ENCODE measurements at places on chromosomes 3 and 15. TPM values are rescaled to one million over a fixed set of nuclear protein-coding genes. Genes with fewer than 3 reads are reported as not detected.

The CCK gene
- total RNA-seq = not detected

DNA sequence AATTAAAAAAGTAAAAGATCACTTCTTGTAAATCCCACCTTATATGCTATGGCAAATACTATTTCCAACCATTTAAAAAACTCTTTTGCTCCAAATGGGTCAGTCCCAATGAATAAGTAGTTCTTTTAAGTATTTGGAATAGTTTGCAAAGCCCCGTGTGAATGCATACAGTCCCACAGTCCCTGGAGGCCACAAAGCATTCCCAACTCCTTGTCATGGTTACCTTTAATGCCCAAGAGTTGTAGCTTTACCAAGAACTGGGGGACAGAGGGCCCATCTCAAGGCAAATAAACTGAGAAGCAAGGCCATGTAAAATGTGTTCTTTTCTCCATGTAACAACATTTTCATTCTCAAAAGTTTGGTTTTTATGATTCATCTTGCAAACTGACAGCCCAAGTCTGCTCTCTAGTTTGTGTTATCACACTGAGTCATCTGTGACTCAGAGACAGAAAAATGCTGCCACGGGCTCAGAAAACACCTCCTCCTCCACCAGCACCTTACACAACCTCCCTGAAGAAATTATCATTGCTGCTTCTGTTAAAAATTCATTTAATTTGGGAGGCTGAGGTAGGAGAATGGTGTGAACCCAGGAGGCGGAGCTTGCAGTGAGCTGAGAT, 336.2 kb downstream of the ERC2 start:
- DNase-seq = peak; percentile 86

- DNase-seq = no peak
These were observed 15.0 kb downstream of the PDIA5 start for GRCh38 chr3:123081718-123082369.

DNA sequence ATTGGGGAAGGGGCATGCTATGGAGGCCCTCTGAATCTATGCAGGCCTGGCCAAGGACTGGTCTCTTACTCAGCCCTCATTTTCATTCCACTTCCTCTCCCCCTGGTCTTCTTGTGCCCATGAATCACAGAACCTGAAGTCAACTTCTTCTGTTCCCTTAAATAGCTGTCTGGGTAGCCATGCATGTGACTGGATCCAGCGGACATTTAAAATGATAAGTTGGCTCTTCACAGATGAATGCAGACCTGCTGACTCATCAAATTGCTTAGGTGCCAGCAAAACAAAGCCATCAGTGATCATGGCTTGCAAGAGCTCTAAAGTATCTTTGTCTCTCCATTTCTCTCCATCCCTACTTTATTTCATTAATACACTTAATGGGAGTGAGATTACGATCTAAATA, 90.1 kb upstream of the CADPS start:
- peak; percentile 59 for DNase-seq

- DNase-seq = no peak
These were observed 5.8 kb downstream of the GNAI2 start for GRCh38 chr3:50241713-50242380.

DNA sequence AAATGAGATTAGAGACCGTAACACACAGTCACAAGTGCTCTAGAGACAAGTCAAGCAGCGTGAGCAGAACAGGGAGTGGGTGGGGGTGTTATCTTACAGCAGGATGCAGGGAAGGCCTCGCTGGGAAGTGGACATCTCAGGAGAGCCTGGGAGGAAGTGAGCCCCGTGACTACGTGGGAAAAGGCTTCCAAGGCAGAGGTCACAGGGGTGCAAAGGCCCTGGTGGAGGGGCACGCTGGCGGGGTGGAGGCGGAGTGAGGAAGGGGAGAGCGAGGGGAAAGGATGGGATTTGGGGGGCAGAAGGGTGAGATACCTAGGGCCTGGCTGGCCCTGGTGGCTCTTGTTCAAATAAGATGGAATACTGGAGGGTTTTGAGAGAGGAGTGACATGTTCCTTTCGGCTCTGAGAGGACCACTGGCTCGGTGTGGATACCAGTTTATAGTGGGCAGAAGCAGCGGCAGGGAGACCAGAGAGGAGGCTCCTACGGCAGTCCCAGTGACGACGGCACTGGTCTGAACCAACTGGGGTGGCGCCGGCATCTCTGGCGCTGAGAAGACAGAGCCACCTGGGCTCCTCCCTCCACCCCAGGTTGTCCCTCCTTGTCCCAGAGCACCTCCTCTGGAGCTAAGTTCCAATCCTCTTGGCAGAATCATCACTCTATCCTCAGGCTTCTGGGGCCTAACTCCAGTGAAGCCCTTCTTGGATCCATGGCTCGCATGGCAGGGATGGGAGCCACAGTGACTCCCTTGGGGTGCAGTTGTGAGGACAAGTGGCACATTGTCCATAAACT, 266.2 kb upstream of the LYSMD4 start:
- no peak for DNase-seq

The NPRL2 gene
- total RNA-seq = 24.6 TPM

DNA sequence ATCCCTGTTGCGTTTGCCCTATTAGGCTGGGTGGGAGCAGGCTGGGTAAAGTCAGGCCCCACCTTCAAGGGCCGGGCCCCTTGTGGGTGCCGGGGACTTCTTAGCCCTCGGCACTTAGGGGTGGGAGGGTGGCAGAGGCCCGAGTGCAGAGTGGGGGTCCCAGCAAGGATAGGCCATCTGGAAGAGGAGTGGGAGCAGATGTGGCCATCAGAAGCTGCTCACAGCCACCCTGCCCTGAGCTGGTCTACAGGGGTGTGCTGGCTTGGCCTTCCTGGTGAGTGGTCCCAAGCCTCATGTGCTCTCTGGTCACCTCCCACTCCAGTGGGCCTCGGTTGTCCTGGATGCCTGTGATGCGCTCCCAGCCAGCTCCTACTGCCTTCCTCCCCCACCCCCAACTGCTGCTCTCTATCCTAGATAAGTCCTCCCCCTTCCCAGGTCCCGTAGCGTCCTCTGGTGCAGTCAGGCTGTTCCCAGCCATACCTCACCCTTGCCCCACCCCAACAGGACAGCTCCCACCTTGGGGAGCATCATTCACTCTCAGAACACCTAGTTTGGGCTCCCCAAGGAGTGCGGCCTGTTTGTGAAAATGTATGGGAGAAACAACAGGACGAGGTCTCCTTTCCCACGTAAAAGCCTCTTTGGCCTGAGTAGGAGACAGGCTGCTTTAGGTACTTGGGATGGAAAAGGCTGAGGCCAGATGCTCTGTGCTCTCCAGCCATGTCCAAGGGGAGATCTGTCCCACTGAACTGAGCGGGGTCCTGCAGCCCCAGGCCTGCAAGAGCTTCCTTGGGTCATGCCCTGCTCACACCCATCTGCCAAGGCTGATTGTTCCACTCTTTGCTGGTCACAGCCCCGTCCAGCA, 24.9 kb upstream of the PLXNA1 start:
- DNase-seq = no peak

The SLC49A4 gene
- 10.3 TPM for total RNA-seq

DNA sequence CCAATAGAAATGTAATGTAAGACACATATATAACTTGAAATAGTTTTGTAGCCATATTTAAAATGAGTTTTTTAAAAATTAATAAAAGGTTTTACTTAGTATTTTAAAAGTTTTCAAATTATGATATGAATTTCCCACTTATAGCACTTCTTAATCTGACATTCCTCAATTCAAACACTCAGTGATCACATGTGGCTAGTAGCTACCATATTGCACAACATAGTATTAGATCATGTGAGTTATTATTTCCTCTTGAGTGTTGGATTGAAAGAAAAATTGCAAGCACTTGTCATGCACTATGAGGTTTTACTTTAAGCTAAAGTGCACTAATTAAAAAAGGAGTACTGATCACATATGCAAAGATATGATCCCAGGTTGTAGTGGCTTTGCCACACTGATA, 453.4 kb upstream of the ROBO2 start:
- DNase-seq = no peak

GRCh38 chr3:169389211-169389924, 274.1 kb downstream of the MECOM start:
- no peak for DNase-seq

DNA sequence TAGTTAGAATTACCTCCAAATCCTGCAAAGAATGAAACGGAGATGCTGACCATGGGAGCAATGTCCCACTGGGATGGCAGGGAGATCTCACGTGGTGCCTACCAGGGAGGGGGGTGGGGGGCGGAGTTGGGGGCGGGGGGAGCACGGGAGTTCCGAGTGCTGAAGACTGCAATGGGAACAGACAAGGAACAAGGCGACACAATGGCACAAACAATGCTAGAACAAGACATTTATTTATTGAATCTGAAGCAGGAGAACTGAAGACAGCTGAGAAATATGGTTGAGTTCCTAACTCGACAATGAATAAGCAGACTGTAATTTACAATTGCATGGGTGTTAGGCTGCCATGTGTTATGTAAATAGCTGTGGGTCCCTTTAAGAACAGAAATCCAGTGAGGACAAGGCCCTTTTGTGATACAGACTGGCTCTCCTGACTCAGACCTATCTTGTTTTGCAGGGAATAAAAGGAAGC, 91.2 kb downstream of the AQP9 start:
- DNase-seq = no peak

DNA sequence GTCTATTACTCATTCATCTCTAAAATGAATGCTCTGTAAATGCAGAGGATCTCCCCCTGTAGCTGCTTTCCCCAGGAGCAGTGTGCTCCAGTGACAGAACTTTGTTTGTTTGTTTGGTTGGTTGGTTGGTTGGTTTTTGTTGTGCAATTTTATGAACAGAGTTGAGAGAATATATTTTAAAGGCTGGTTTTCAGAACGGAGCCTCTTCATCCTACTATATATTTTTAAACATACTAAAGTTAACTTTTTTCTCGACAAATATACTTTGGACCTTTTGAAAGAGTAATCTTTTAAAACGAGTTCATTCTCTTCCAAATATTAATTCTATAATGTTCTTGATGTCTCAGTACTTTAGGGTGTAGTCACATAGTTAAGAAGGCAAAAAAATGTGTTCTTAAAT, 20.2 kb downstream of the RYR3 start:
- DNase-seq = no peak

The ACTRT3 gene
- total RNA-seq = 3.8 TPM

DNA sequence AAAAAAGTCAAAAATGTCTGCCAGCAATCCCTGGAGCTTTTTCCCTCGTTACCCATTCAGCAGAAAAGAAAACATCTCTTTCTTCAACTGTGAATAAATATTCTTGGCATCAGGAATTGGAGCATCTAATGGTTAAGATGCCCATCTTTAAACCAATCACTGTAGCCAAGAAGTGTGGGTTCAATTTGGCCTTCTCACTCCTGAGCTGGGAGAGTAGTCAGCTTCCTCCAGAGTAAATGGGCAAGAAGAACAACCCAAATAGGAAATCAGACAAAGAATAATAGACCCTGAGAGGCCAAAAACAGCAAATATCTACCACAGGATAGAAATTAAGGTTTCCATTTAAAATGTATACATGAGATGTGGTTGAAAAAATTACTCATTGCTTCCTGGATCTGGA, 508.0 kb upstream of the MDFIC2 start:
- no peak for DNase-seq

The NEDD4 gene
- 15.6 TPM for total RNA-seq

DNA sequence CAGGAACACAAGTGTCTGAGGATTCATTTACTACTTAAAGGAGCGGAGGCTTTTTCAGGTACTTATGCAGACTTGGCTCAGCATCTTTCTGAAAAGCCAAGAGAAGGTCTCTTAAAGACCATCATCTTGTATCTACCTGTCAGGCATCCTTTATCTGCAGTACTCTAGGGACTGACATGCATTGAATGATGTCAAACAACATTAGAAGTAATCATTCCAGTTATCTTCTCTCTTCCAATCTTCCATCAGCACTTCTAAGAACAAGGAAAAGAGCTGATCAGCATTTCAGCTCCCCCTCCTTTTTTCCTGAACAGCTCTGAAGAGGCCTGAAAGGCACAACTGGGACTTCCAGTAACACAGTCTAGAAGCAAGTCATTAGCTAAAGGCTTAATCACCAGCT, 214.8 kb downstream of the KCNH8 start:
- no peak for DNase-seq

The EHD4 gene
- 30.2 TPM for total RNA-seq

The AGBL1 gene
- not detected for total RNA-seq

The FBXW12 gene
- total RNA-seq = not detected

DNA sequence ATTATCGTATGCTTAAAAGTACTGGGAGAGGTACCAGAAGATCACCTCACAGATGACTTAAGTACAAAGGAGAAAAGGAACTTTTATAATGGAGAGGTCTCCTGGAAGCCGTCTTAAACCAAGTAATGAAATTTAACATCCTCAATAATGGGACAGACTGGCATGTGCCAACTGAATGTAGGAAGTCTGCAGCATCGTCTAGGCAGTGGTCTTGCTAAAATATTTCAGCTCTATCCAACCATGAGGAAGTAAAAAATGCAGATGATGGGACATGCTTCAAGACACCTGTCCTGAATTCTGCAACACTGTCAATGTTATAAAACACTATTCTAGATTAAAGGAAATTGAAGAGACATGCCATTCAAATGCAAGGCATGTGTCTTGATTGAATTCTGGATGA, 458.8 kb upstream of the TPRG1 start:
- DNase-seq = no peak

The LRRK1 gene
- total RNA-seq = 8.8 TPM

- no peak for DNase-seq
These were observed 1138.4 kb downstream of the SI start for GRCh38 chr3:163939926-163940325.

DNA sequence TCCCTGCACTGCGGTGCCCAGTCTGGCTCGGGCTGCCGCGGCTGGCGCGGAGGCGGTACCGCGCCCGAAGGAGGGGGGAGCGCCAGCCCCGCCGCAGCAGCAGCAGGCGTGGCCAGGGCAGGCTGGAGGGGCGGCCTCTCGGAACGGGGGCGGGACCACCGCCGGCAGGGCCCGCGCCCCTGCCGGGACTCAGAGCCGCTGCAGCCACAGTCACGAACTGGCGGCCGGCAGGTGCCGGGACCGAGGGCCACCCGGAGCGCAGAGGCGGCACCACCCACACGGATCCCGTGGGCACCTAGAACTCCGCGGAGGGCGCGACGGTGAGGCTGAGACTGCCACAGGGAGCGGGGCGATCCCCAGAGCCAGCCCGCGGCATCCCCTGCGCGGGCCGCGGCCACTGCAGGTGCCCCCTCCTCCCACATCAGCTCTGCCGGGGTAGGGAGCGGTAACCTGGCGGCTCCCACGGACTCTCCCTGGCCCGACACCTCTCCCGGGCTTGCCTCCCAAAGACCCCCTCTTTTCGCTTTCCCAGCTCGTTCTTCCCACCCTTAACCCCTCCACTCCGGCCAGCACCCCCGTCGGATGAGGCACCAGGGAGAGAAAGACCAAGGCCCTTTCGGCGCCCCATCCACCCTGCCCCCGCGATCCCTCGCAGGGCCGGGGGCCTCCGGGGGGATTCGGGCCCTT, at the start of gene VWA5B2:
TSS of gene VWA5B2 (plus strand) at position 192 of the 687 bp plus-strand sequence. CDS start 944 bp downstream, outside the sequence.
- DNase-seq = no peak

DNA sequence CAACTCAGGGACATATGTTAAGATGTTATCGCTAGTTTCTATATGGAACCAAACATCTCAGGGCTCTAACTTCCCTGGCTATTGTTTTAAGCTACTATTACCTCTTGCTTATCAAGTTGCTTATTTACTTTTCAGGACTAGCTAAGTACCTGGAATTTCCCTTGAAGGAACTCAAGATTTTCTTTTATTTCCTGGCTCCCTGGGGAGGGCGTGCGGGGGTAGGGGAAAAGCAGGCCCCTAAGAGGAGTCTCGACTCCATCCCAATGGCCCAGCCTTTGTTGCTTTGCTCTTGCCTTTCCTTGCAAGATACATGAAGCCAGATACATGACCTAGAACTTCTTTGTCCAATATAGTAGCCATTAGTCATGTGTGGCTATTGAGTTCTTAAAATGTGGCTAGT, 76.9 kb upstream of the STXBP5L start:
- no peak for DNase-seq
